ENCODE measurements at places on chromosomes 5 and 9.

DNA sequence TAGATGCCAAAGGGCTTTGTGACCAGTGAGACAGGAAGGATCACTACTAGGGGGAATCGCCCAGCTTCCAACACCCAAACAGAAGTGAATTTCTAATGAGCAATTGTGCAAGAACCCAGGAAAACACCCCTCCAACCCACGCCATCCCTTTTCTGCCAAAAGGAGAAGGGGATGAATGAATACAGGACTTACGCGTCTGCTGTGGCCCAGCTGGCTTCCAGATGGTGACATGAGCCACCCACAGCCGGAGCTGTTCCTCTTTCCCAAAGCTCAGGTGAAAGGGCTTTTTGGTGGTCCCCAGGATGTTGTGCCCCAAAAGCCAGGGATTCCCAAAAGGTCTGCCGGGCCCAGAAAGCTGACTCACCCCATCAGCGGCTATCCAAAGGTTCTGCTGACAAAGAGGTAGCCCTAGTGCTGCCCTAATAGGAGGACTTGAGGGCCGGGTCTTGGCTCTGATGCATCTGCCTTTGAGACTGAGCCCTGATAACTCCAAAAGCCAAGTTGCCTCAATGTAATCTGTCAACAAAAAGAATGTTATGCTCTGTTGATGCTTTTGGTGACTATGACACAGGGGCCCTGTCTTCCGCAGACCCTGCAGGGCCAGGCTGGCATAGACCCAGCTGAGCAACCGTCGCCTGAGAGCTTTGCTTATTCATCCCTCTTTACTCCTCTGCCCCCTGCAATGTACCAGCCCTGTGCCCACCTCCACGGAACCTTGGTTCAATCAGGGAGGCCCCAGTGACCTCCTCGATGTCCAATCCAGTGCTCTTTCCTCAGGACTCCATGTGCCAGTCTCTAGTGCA lies 14.5 kb downstream of the GSN start:
- no peak for DNase-seq

- no peak for DNase-seq
Observed at GRCh38 chr9:129712634-129713401, 40.0 kb downstream of the PTGES start.

GRCh38 chr5:78777901-78778300 lies 129.3 kb upstream of the LHFPL2 start:
- DNase-seq, result no peak

GRCh38 chr5:159444441-159445082 lies 114.3 kb upstream of the IL12B start:
- DNase-seq, result peak; percentile 52

DNA sequence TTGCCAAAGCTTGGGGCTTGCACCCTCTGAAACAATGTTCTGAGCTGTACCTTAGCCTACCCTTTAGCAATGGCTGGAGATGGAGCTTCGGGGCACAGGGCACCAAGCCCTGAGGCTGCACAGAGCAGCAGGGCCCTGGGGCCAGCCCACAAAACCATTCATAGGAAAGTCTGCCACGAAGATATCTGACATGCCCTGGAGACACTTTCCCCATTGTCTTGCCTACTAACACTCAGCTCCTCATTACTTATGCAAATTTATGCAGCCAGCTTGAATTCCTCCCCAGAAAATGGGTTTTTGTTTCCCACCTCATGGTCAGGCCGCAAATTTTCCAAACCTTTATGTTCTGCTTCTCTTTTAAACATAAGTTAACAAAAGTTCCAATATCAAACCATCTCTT lies 105.7 kb downstream of the DTWD2 start:
- DNase-seq, result no peak

DNA sequence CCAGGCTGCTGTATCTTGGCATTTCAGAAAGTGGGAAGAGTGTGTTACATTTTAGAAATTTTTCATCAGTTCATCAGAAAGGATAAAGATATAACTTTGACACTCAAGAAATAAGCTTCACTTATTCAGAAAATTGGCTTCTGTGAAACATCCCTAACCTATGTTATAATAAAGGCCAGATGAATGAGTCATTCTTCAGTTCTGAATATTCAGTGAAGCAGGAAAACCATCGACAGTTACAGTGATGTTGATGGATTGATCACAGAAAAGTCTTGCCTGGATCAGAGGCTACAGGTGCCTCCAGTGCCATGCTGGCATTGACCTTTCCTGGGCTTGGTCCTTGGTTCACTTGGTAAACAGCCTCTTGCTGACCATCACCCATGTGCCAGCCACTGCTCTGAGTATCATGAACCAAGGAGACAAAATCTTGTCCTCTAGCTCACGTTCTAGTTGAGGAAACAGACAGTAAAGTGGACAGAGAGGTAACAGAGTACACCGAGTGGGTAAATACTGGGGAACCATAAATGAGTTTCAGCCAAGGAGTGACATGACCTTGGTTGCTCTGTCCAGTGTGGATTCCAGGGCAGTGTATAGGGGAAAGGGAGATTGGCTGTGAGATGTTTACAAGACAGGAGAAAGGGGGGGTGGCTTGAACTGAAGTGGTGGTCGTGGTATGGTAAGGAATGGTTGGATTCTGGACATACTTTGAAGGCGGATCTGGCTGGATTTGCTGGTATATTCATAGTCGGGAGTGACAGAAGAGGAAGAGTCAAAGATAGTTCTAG lies 98.6 kb downstream of the AMBP start:
- DNase-seq, result no peak

- DNase-seq, result no peak
Observed at GRCh38 chr5:158701007-158701391, 398.7 kb downstream of the EBF1 start.

DNA sequence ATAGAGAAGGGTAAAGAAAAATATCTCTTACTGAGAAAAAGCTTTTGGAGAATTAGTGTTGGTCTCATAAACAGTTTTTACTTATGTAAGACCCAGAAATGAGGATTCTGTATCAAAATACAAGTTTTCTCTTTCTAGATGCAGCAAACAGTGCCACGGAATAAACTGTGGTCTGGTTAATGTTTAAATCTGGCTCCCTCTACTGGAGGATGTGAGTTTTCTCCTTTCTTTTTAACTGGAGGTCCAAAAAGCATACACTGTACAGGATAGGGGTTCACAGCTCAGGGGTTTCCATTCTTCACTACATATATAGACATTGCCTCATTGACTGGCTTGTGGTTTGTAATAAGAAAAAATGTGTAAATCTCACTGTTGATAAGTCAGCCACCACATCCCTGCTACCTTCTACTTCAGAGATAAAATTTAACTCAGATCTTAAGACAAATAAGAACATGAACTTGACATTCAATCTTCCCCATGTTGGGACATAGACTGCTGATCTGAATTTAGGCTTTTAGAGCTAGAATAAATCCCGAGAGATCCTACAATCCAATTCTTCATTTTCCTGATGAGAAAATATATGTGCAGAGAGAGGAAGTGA lies 98.9 kb downstream of the CFAP95 start:
- DNase-seq, result no peak

GRCh38 chr9:92965061-92965758 lies 17.9 kb downstream of the FGD3 start:
- DNase-seq, result peak; percentile 38

DNA sequence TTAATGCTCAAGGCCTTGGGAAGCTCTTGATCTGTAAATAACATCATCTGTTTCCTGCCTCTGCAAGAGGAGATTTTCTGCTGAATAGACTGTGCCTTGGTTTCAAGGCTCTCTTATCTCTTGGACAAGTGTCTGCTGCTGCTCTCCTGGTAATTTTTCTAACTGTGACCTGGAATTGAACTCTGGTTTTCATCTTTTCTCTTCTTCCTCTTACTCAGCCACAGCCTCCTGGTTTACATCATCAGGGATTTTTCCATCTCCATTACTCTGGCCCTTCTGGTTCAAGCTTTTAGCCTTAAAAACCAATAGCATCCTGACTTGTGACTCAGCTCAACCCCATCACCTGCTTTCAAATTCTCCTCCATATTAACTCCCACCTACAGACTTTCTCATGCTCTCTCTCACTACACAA lies 49.6 kb upstream of the ITGA1 start:
- DNase-seq, result no peak

GRCh38 chr9:20594608-20595007 lies 27.7 kb downstream of the MLLT3 start:
- DNase-seq, result no peak

DNA sequence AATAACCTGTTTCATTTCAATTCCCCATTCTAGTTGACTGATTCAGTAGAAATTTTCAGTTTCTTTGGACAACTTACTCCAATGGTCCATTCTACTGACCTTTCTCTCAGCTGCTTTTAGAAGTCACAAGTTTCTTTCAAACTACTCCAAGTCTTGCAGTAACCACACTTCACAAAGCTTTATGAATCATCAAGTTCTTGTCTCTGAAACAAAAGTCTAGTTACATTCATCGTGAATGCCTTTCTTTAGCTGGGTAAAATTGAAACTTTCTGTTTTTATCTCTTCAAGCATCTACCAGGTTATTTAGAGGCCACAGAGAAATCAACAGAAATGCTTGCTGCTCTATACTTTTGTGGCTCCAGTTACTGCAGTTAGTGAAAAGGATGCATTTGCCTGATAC lies 405.4 kb downstream of the TMEM232 start:
- DNase-seq, result no peak

DNA sequence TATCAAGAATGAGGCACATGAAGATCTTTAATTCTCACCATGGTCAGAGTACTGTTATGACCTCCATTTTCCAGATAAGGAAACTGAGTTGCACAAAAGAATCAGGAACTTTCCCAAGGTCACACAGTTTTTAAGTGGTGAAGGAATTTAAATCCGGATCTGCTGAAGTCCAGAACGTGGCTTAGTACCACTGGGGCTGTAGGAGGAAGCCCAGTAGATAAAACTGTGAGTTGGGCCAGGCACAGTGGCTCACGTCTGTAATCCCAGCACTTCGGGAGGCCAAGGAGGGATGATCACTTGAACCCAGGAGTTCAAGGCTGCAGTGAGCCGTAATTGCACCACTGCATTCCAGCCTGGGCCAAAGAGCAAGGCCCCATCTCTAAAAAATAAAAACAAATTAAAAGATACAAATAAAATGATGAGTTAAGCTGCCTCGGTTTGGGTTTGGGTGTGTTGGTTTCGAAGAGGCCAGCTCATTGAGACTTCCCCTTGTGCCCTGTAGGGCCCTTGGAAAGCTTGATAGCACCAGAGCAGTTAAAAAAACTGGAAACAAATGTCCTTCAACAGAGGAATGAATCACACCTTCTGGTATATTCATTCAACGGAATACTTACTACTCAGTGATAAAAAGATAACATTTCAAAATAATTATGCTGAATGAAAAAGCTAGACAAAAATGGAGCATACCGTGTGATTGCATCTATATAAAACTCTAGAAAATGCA lies 20.1 kb downstream of the ATOX1 start:
- DNase-seq, result no peak

DNA sequence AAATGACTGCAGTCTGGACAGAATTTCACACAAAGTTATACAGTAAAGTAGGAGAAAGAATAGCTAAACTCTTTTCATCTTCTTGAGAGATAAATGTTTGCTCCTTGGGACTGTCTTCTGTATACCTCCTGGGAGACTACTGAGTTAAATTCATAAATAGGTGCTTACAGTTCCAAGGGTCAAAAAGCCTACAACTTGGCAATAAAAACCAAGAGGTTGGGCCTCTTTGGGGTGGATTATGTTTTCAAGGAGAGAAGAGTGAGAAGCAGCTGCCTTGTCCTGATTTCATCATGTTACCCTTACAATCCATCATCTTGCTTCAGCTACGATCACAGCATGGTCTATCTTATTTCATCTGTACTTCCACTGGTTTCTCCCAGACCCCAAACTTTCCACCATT lies 213.2 kb upstream of the RPS23 start:
- no peak for DNase-seq

DNA sequence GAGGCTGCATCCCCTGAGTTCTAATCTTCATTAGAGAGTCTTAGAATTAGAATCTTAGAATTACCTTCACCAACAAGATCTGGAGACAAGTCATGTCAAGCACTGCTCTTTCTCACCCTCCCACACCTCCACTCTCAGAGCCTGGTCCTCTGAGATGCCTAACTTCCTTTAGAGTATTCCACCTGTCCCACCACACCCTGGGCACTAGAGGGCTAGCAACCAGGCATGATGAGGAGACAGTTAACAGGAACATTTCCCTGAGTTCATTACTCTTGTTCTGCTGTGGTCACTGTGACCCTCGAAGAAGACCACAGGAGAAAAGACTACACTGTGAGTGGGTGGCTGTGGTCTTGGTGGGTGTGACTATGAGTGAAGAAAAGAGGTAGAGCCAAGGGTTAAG lies 25.2 kb upstream of the MAP1B start:
- no peak for DNase-seq

- no peak for DNase-seq
Observed at GRCh38 chr5:136242611-136243010, 49.6 kb upstream of the SMIM32 start.

- DNase-seq, result no peak
Observed at GRCh38 chr9:33884856-33885701, 68.1 kb downstream of the UBE2R2 start.

DNA sequence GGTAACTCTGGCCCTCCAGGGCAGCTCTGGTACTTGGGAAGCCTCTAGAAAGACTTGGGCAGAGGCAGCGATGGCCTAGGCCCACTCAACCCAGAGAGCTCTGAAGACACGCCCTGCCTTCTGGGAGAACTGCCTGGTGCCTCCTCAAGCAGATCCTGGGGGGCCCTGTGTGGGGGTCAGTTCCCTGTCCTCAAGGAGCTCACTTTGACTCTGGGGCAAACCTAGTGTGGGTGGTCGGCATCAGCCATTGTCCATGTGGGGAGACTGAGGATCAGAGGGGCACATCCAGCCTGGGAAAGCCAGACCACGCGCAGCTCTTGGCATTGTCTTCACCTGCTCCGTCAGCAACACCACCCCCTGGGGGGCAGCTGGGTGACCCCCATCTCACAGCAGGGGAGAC lies 28.0 kb downstream of the ABO start:
- DNase-seq, result no peak

GRCh38 chr9:37920471-37921167 lies 16.7 kb upstream of the SLC25A51 start:
- peak; percentile 6 for DNase-seq

DNA sequence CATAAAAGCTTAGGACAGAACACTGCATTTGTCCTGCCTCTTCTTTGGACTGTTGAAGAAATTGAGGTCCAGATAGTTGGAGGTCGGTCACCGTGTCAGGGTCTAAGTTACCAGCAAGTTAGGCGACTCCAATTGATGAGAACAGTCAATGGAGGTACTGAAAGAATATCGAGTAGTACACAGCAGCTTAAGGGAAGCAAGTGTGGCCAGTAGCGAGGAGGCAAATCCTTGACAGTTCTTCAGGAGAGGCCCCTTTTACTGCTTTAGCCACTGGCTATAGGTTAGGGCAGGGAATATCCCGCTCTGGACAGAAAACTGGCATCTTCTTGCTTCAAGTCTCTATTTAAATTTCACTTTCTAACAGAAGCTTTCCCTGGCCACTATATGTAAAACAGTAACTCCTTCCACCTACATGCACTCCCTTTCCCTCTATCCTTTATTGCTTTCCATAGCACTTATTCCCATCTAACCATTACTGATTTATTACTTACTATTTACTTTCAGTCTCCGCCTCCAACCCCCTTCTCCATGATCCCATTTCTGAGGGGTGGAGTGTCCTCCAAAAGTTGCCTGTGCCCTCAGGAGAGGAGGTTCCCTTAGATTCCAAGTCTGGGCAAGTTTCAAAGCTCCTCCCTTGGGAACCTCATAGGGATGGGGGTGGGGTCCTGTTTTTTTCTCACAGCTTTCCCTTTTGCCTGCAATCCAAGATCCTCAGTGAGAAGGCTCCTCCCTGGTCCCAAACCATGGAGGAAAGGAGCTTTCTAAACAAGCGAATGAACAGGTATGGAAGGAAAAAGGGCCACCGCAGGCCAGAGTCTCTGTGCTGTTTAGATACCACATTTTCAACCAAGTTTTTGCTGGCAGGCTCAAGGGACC lies 4.1 kb upstream of the PRDM6 start:
- DNase-seq, result no peak
